ENCODE measurements at places on chromosomes 4 and X. TPM values are rescaled to one million over a fixed set of nuclear protein-coding genes. Genes with fewer than 3 reads are reported as not detected.

GRCh38 chr4:1087371-1087770, 26.0 kb downstream of the RNF212 start:
- no peaks in the 10 kb centered on the region for H3K4me1 ChIP-seq
- H3K27me3 ChIP-seq = no peaks in the 10 kb centered on the region
- no peak overlapping the region for H3K27ac ChIP-seq
- no peak overlapping the region for H3K4me3 ChIP-seq
- H3K36me3 ChIP-seq = no peaks in the 10 kb centered on the region

GRCh38 chrX:131792356-131792749, 230.7 kb upstream of the STK26 start:
- peaks cover 29% of the 10 kb centered on the region for H3K36me3 ChIP-seq
- no peak for DNase-seq
- no peak overlapping the region for H3K4me3 ChIP-seq
- H3K27me3 ChIP-seq = no peaks in the 10 kb centered on the region

DNA sequence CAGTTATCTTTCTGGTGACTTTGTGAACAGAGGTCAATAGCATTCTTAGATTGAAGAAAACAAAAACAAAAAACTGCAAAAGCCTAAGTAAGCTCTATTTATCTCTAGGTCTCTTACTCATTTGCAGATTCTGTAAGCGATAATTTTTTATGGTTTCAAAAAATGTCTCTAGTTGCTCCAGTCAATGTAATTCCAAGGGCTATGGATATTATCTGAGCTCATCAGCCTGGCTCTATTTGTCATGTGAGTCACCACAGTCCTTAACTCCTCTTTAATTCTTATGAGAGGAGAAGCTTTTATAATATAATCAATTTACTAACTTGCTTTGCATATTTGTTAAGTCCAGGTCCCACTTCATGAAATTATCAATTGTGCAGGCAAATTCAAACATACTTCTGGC, 79.1 kb downstream of the NPFFR2 start:
- no peaks in the 10 kb centered on the region for H3K4me1 ChIP-seq
- no peak for DNase-seq
- no peak overlapping the region for H3K4me3 ChIP-seq
- H3K27ac ChIP-seq = no peak overlapping the region
- no peaks in the 10 kb centered on the region for H3K36me3 ChIP-seq
- no peaks in the 10 kb centered on the region for H3K27me3 ChIP-seq

RBBP7 gene
- 111 TPM for total RNA-seq

- H3K27ac ChIP-seq = no peak overlapping the region
- DNase-seq = no peak
- no peaks in the 10 kb centered on the region for H3K36me3 ChIP-seq
- no peak overlapping the region for H3K4me3 ChIP-seq
These were observed 8.9 kb downstream of the COPS4 start for GRCh38 chr4:83043801-83044407.

CHRDL1 gene
- total RNA-seq = 12.8 TPM

GRCh38 chr4:48228949-48229348, 40.7 kb downstream of the TEC start:
- H3K27ac ChIP-seq = no peak overlapping the region
- H3K4me3 ChIP-seq = no peak overlapping the region
- no peak for DNase-seq

- no peaks in the 10 kb centered on the region for H3K27me3 ChIP-seq
- 0 out of 2 replicates have a peak, but pooled peaks cover 3% of the 10 kb centered on the region for H3K4me1 ChIP-seq
These were observed 2.4 kb upstream of the FAM50A start for GRCh38 chrX:154441564-154441963.

DNA sequence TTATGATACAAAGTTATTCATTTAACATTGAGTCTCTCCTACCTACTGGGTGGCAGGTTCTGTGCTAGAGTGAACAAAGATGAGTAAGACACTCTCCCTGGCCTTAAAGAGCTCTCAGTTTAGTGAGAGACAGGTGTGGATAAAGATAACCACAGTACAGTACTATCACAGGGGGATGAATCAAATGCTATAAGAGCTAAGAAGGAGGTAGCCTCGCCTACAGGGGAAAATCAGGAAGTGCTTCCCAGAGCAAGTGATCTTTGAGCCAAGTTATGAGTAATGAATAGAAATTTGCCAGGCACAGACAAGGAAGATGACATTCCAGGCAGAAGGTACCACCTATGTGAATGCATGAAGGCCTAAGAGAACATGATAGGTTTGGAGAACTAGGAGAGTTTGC, 3.4 kb upstream of the IGBP1 start:
- peak overlapping the region; percentile 10 for H3K4me3 ChIP-seq
- no peak for DNase-seq
- H3K27me3 ChIP-seq = no peaks in the 10 kb centered on the region
- peaks cover 33% of the 10 kb centered on the region for H3K4me1 ChIP-seq
- no peaks in the 10 kb centered on the region for H3K36me3 ChIP-seq

- no peak for DNase-seq
- no peak overlapping the region for H3K4me3 ChIP-seq
These were observed 72.5 kb upstream of the ATOH1 start for GRCh38 chr4:93756101-93756500.

PAGE1 gene
- total RNA-seq = not detected

DNA sequence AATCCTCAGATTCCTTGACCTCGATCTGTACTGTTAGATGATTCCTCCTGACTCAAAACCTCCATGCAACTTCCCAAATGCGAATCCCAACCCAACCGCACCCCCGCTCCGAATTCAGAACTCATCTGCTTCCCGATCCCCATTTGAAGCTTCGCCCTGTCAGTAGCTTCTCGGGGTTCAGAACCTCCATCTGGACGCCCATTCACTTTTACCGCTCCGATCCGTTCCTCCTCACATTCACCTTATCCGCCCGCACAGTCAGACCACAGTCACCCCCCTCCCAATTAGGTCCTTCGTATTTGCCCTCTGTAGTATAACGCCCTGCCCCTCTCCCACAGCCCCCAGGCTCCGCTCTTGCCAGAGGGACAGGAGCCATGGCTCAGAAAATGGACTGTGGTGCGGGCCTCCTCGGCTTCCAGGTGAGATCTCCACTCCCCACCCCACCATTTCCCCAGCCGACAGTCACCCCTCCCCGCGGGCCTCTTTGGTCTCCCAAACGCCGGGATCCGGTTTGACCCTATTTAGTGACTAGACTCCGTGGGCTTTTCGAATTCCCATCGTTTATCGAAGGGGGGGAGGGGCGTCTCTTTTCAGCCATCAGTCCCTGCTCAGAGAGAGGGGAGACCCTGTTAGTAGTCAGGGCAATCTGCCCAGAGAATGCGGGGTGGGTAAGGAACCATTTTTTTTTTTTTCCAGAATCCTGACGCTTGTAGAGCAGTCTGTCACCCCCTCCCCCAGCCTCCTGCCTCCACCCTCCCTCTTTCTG, 691 bp downstream of the MAGED1 start:
- H3K27me3 ChIP-seq = no peaks in the 10 kb centered on the region
- peak; percentile 62 for DNase-seq
- H3K27ac ChIP-seq = peak overlapping the region; percentile 59
- no peaks in the 10 kb centered on the region for H3K4me1 ChIP-seq
- no peaks in the 10 kb centered on the region for H3K36me3 ChIP-seq

- H3K27me3 ChIP-seq = no peaks in the 10 kb centered on the region
- H3K4me1 ChIP-seq = no peaks in the 10 kb centered on the region
- H3K36me3 ChIP-seq = peaks cover 20% of the 10 kb centered on the region
- H3K27ac ChIP-seq = no peak overlapping the region
These were observed 19.3 kb downstream of the LETM1 start for GRCh38 chr4:1836650-1837049.

DNA sequence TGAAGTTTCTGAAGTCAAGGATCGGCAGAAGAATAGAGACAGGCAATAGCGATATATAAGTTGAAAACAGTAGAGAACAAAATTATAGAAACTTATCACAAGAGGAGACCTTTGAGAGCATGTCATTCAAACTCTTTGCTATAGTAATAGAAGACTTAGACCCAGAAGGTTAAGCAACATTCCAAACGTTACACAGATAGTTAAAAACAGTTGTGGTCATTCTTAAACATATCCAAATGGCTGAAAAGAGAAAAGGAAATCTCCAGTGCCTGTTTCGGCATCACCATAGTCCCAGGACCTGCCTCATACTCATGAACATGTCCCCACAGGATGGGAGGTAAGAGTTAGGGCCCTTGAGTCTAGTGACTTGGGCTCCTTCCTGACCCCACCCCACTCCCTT, 258.1 kb upstream of the NOCT start:
- no peaks in the 10 kb centered on the region for H3K36me3 ChIP-seq
- no peak overlapping the region for H3K4me3 ChIP-seq
- no peak overlapping the region for H3K27ac ChIP-seq
- H3K27me3 ChIP-seq = no peaks in the 10 kb centered on the region
- no peak for DNase-seq
- H3K4me1 ChIP-seq = no peaks in the 10 kb centered on the region

- no peak for DNase-seq
- H3K27me3 ChIP-seq = no peaks in the 10 kb centered on the region
- no peaks in the 10 kb centered on the region for H3K36me3 ChIP-seq
- no peak overlapping the region for H3K27ac ChIP-seq
- no peak overlapping the region for H3K4me3 ChIP-seq
These were observed 16.2 kb downstream of the SH3RF1 start for GRCh38 chr4:169254546-169254983.

TMEM164 gene
- 12.8 TPM for total RNA-seq

- no peak overlapping the region for H3K4me3 ChIP-seq
- H3K27ac ChIP-seq = no peak overlapping the region
- no peaks in the 10 kb centered on the region for H3K36me3 ChIP-seq
- DNase-seq = no peak
- peaks cover 1% of the 10 kb centered on the region for H3K4me1 ChIP-seq
These were observed 3.5 kb upstream of the SAP30 start for GRCh38 chr4:173367285-173367684.

ADH6 gene
- not detected for total RNA-seq

HPGDS gene
- not detected for total RNA-seq

DNA sequence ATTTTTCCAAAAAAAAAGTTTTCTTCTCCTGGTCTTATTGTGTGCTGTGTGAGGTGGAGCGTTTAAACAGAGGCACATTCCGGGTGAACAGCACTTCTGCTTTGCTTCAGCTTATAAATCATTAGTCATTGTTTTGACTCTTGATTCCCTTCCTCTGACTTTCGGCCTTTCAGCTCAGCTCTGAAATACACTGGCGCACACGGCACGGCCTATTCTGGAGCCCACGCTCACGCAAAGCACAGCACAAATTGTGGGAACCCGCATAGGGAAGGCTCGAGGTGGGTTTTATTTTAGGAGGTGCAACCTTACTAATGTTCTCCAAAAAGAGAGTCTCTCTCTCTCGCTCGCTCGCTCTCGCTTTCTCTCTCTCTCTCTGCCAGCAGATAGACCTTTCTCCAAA, 4.0 kb downstream of the POU3F4 start:
- no peak for DNase-seq
- H3K27ac ChIP-seq = no peak overlapping the region
- H3K4me1 ChIP-seq = peaks cover 4% of the 10 kb centered on the region
- no peak overlapping the region for H3K4me3 ChIP-seq
- H3K27me3 ChIP-seq = peaks cover 5% of the 10 kb centered on the region

UGT2B15 gene
- total RNA-seq = not detected

NLGN3 gene
- total RNA-seq = 15.3 TPM

GRCh38 chrX:115322375-115322774, 32.9 kb downstream of the LUZP4 start:
- no peaks in the 10 kb centered on the region for H3K36me3 ChIP-seq
- peaks cover 12% of the 10 kb centered on the region for H3K4me1 ChIP-seq
- H3K27ac ChIP-seq = no peak overlapping the region
- no peaks in the 10 kb centered on the region for H3K27me3 ChIP-seq
- no peak overlapping the region for H3K4me3 ChIP-seq

- DNase-seq = no peak
- H3K4me3 ChIP-seq = no peak overlapping the region
- no peaks in the 10 kb centered on the region for H3K36me3 ChIP-seq
These were observed 401.8 kb downstream of the RAPGEF2 start for GRCh38 chr4:159504684-159505083.

PABPC4L gene
- total RNA-seq = 4.6 TPM

GRCh38 chr4:158422546-158422945, 99.1 kb upstream of the RXFP1 start:
- H3K27me3 ChIP-seq = no peaks in the 10 kb centered on the region
- H3K4me1 ChIP-seq = no peaks in the 10 kb centered on the region
- DNase-seq = no peak
- no peaks in the 10 kb centered on the region for H3K36me3 ChIP-seq
- H3K27ac ChIP-seq = no peak overlapping the region

GRCh38 chr4:3630598-3631543, 98.6 kb upstream of the LRPAP1 start:
- H3K27me3 ChIP-seq = no peaks in the 10 kb centered on the region
- no peak overlapping the region for H3K4me3 ChIP-seq
- H3K36me3 ChIP-seq = no peaks in the 10 kb centered on the region
- H3K4me1 ChIP-seq = no peaks in the 10 kb centered on the region

DNA sequence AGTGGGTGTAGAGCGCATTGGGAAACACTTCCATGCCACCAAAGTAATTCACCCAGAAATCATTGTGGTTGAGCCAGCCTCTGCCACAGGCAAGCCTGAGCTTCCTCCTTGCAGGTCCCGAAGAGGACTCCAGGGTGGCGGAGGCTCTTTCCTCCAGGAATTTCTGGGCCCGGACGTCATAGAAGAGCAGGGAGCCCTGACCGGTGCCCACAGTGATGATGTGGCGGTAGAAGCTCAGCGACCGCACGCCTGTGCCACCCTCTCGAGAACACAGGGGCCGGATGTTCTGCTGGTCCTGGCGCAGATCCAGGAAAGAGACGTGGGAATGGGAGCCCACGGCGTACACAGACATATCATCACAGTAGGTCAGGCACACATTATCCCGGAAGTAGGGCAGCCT, 1.3 kb downstream of the DCAF12L1 start:
- peaks cover 7% of the 10 kb centered on the region for H3K4me1 ChIP-seq
- H3K27me3 ChIP-seq = peaks cover 29% of the 10 kb centered on the region
- no peak overlapping the region for H3K27ac ChIP-seq
- H3K4me3 ChIP-seq = peak overlapping the region; percentile 54
- H3K36me3 ChIP-seq = no peaks in the 10 kb centered on the region
- peak; percentile 3 for DNase-seq

DNA sequence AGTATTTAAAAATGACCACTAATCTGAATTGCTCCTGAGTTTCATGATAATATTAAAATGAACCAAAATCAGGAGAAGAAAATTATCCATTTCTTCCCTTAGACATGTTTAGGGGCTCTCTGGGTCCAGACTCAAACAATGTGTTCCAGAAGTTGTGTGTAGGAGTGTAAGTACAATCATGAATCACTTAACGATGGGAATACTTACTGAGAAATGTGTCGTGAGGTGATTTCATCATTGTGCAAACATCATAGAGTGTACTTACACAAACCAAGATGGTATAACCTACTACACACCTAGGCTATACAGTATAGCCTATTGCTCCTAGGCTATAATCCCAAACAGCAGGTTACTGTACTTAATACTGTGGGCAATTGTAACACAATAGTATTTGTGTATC, 74.8 kb downstream of the STPG2 start:
- no peaks in the 10 kb centered on the region for H3K4me1 ChIP-seq
- no peak overlapping the region for H3K4me3 ChIP-seq
- no peaks in the 10 kb centered on the region for H3K36me3 ChIP-seq
- no peaks in the 10 kb centered on the region for H3K27me3 ChIP-seq

CFAP99 gene
- total RNA-seq = not detected

All from GM23338 (cell line).